ENCODE measurements at places on chromosomes 12 and 14.

- peak; percentile 37 for DNase-seq
Measured at GRCh38 chr12:66236969-66237368, 48.0 kb downstream of the IRAK3 start.

- DNase-seq = no peak
Measured at GRCh38 chr14:66206554-66206953, 279.6 kb upstream of the CCDC196 start.

- DNase-seq = peak; percentile 87
Measured at GRCh38 chr14:69999261-69999674, 120.1 kb downstream of the SMOC1 start.

- DNase-seq = no peak
Measured at GRCh38 chr12:22491034-22491433, 53.3 kb downstream of the C2CD5 start.

DNA sequence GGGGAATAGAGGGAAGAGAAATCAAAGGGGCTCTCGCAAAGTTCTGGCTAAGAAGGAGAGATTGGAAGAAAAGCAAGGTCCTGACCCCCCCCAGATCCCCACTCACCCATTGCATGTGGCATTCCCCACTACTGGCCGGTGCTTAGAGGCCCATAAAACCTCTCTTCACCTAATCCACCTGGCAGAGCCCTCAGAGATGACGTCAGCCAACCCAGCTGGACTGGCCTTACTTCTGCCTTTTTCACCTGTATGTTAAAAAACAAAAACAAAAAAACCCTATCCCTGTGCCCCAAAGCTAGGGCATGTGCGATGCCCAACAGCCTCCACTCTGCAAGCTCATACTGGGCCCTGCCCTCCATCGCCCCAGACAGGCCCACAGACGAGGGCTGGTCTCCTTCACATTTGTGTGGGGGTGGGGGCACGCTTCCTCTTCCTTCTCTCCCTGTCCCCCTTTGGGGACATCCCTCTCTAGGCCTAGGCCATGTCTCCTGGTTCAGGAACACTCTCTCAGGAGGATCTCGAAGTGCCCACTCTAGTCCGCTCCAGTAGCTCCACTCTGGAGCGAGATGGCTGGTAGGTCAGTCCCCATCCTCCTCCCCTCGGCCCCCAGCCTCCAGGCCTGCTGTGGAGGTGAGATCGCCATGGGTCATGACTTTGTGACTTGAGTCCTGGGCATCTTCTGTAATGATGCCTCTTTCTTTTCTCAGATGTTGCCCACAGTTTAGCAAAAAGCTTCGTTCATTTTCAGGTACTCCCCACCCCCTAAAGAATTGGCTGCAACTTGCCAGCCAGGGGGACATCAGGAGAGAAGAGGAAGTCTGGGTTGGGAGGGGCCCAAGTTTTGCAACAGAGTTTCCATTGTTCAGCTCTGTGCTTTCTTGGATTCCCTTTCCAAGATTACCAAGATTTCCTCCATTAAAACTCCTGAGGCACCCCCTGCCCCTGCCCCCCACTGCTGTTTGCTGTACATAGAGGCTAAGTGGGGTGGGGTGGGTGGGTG lies 37.0 kb downstream of the FIGNL2 start:
- no peak for DNase-seq

GRCh38 chr12:88329833-88330232 lies 187.7 kb downstream of the TMTC3 start:
- DNase-seq = no peak

- no peak for DNase-seq
Measured at GRCh38 chr12:58925751-58926150, 5.4 kb upstream of the LRIG3 start.

- no peak for DNase-seq
Measured at GRCh38 chr12:125892276-125892675, 827.0 kb downstream of the AACS start.

DNA sequence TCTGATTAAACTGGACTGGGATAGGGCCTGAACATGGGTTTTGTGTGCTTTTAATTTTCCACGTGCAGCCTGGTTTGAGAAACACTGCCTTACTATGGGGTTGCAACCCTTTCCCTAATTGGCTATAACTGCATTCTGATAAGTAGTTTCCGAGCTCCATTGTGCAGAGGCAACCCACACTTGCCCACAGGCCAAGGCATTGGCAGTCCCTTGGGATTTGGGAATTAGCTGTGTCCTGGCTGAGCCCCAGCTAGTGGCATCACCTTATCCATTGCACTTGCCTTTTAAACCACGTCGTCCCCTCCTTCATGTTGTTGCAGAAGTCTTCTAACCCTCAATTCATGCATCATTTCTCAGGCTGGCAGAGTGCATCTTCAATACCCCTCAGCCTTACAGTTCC lies 10.2 kb downstream of the VCPKMT start:
- DNase-seq = no peak

GRCh38 chr12:29804019-29804418 lies 20.3 kb upstream of the TMTC1 start:
- no peak for DNase-seq

GRCh38 chr12:91662021-91662420 lies 479.4 kb upstream of the DCN start:
- DNase-seq = no peak

- peak; percentile 37 for DNase-seq
Measured at GRCh38 chr14:103402695-103403094, 17.5 kb downstream of the MARK3 start.

- no peak for DNase-seq
Measured at GRCh38 chr12:12874029-12874428, 17.3 kb upstream of the GPRC5A start.

- DNase-seq = no peak
Measured at GRCh38 chr12:63294327-63294632, 143.3 kb upstream of the AVPR1A start.

- DNase-seq = peak; percentile 76
Measured at GRCh38 chr12:12803186-12803585, 10.0 kb upstream of the DDX47 start.

- no peak for DNase-seq
Measured at GRCh38 chr14:60861545-60862140, 119.2 kb downstream of the TRMT5 start.

DNA sequence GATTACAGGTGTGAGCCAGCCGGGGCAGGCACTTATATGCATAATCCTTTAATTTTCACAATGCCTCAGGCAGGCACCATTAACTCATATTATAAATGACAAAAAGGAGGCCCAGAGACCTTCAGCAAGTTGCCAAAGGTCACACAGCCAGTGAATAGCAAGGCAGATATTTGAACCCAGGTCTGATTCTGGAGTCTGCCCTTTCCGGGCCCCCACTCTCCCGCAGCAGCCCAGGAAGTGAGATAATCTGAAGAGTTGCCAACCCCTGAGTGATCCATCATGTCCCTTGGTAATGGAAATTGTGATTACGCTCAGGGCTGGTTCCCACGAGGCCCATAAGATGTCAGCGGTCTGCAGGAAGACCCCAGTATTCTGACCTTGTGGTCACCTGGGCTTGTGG lies 95.3 kb upstream of the MED13L start:
- DNase-seq = no peak

DNA sequence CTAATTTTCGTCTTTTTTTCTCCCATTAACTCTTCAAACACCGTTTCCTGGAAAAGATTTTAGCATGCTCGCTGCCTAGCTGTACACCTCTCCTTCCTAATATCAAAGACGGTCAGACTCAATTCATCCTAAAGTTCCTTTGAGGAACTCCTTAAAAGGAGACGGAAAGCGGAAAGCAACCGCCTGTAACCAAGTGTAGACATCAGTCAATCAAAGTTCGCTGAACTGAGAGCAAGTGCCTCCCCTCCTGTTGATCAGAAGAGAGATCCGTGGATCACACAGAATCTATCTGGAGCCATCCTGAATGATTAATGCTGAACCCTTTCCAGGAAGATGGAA lies 412 bp upstream of the TEP1 start:
- no peak for DNase-seq

GRCh38 chr12:75599061-75599460 lies 87.7 kb upstream of the KRR1 start:
- no peak for DNase-seq

All from T47D (cell line).